GM13976 (cell line): ENCODE measurements at places on chromosomes 6 and 20.

- peak; percentile 38 for DNase-seq
Measured at GRCh38 chr6:137496909-137497720, 2.9 kb upstream of the OLIG3 start.

DNA sequence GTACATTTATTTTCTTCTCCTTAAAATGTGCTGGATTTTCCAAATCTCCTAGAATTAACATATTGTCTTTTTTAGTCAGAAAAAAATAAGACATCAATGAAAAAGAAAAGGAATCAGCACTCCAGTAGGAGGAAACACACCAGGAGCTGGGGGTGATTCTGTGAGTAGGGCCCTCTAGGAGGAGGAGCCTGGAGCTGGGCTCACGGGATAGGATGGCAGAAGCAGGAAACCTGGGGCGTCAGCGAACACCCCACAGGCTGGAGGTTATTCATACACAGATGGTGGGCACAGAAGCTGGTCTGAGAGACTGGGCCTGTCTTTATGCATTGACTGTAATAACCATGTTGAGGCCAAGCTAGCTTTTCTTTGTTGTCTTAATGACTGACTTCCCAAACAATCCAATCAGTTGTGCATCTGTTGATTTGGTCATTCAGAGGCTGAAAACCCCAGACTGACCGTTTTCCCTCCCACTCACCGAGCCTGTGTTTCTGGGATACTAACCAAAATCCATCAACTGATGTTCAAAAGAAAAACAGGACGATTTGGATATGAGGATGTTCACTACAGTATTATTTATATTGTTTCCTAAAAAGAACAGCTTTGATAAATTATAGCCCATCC is 53.1 kb downstream of the CPNE5 start:
- DNase-seq = no peak

- no peak for DNase-seq
Measured at GRCh38 chr6:150667977-150668716, 68.5 kb downstream of the PLEKHG1 start.

DNA sequence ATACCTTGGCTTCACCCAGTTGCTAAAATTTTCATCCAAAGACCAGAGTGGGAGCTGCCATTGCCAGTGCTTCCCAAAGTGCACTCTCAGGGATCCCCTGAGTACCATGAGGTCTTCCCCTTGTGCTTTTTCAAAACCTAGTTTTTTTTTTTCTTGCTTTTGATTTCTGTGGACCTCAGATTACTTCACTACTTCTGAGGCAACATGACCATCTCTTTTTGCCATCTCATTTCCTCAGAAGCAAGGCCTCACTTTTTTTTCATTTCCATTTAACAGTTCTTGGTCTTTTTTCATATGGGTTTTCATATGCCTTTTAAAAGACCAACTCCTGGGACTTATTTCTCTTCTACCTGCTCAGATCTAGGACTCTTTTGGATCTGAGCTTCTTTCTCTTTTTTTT is 64.1 kb upstream of the MMS22L start:
- no peak for DNase-seq

DNA sequence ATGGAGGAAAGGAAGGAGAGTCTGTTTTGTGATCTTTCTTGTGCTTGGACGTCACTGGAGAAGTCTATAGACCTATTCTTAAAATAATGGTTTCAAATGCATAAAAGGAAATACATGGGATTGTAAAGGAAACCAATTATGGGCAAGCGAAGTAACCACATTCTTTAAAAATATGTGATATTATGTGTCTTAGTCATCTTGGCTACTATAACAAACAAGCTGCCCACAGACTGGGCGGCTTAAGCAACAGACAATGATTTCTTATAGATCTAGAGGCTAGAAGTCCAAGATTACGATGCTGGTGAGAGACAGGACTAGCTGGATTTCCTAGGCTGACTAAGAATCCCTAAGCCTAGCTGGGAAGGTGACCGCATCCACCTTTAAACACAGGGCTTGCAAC is 49.4 kb upstream of the CD83 start:
- DNase-seq = no peak

GRCh38 chr20:47205577-47206123 is 150.8 kb downstream of the ZMYND8 start:
- peak; percentile 67 for DNase-seq

GRCh38 chr20:20734475-20734948 is 22.1 kb upstream of the RALGAPA2 start:
- no peak for DNase-seq

GRCh38 chr20:23955896-23956295 is 32.7 kb downstream of the GGTLC1 start:
- DNase-seq = no peak

GRCh38 chr6:115617031-115617430 is 443.7 kb downstream of the FRK start:
- no peak for DNase-seq

DNA sequence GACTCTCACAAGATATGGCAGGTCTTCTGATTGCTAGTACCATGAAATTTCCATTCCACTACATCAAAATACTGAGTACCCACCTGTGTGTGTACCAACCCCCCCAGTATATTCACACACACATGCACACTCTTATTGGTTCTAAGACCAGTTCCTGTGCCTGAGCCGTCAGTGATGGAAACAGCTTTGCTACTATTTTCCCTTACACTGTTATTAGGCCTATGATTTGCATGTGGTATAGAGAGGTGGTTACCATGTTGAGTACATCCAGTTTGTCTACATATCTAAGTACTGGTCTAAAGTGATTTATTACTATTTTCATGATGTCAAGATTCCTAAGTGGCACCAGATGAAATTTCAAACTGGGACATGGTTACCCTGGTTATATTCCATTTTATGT is 459.9 kb downstream of the BCKDHB start:
- DNase-seq = no peak

DNA sequence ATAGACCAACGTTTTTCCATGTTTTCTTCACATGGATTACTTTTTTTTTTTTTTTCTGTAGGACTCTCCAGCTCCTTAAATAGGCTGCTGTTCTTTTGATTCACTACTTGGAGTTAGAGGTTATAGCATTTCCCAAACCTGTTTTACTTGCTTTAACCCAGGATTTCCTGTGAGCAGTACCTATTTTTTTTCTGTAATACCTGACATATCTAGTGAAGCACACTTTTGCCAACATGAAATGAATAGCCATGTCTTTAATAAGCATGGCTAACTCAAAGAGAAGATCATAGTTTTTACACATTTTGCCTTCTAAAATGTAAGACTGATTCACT is 137.0 kb downstream of the FOXA2 start:
- DNase-seq = no peak

- DNase-seq = no peak
Measured at GRCh38 chr20:63554361-63555278, 661 bp downstream of the FNDC11 start.

DNA sequence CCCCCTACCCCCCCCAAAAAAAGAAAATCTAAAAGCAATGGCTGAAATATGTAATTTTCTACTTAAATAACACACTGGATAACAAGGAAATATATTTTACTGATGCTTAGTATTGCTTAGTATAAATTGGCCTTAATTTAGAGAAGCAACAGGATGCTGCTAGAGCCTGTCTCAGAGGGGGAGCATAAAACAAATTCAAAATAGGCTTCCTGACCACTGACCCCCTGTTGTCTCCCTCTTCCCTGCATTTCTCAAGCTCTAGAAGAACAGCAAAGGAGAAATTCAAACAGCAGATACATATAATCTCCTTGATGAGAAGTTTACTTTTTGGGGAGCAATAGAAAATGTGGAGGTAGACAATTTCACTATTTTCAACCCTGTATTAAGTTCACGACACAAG is 631.1 kb upstream of the GJE1 start:
- DNase-seq = no peak

- DNase-seq = peak; percentile 17
Measured at GRCh38 chr6:34205466-34205865, 31.2 kb upstream of the HMGA1 start.

- peak; percentile 10 for DNase-seq
Measured at GRCh38 chr20:11130554-11131166, 456.9 kb upstream of the JAG1 start.

GRCh38 chr6:167705211-167705750 is 121.4 kb upstream of the AFDN start:
- no peak for DNase-seq

GRCh38 chr6:9623985-9624384 is 790.9 kb downstream of the TFAP2A start:
- no peak for DNase-seq

DNA sequence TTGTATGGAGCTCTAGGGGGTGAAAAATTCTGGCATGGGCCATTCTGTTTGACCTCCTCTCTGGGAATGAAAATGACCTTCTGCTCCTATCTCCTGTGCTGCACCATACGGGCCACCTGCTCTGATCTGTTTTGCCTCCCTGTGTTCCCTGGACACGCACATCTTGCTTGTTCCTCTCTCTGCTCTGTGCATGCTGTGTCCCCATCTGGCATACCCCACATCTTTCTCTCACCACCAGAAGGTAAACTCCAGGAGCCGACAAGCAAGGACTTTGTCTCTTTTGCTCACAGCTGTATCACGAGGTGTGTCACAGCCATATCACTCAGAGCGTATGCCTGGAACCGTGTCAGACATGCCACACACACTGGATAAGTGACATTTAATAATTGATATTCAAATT is 208.4 kb upstream of the DTNBP1 start:
- DNase-seq = no peak

- no peak for DNase-seq
Measured at GRCh38 chr20:61332016-61332975, 80.2 kb downstream of the CDH4 start.

- no peak for DNase-seq
Measured at GRCh38 chr6:53746442-53747103, 48.2 kb upstream of the LRRC1 start.

GRCh38 chr6:142118925-142119324 is 13.8 kb upstream of the GJE1 start:
- no peak for DNase-seq

DNA sequence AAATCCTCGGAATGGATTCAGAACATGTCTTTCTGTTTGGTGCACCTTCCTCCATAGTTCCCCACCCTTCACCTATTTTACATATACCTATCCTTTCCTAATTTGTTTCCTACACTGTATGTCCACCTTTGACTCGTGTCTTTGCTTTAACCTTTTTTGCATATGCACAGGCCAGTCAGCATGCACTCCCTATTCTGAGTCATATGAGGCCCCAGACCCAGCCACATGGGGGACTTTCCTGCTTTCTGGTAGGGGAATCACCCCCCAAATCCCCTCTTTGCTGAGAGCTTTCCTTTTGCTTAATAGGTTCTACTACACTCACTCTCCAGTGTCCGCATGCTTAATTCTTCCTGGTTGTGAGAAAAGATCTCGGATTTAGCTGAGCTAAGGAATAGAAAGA is 393.8 kb upstream of the IMPG1 start:
- no peak for DNase-seq

DNA sequence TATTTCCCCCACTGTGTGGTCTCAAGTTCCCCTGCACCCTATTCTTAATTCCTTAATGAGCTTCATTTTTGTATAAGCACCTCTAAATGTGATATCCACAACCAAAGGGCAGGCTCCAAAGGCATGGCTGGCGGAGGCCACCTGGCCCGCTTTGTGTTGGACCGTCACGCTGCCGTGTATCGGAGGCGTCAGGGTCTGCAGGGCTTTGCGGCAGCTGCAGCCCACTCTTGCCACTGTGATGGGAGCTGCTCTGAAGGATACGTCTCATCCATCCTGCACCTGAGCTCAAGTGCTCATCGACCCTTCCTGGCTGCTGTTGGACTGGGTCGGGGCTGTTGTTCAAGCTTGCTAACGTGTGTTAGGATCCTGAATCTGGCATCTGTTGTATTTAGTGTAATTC is 177.6 kb downstream of the ARID1B start:
- DNase-seq = no peak

- DNase-seq = no peak
Measured at GRCh38 chr20:59386809-59387208, 86.4 kb downstream of the EDN3 start.

DNA sequence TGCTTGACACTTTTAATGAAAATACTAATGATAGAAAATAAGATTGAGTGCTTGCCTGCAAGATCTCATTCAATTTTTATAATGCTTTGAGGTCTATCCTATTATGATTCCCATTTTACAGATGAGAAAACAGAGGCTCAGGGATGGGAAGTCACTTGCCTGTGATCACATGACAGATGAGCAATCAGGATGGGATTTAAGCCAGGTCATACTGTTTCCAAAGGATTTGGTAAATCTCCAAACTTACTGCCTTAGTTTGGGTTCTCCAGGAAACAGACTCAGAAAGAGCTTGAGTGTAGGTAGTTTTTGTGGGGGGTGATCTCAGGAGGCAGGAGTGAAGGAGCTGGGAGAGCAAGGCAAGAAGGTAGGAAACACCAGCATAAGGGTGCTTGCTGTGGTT is 456.3 kb downstream of the MAFB start:
- no peak for DNase-seq

DNA sequence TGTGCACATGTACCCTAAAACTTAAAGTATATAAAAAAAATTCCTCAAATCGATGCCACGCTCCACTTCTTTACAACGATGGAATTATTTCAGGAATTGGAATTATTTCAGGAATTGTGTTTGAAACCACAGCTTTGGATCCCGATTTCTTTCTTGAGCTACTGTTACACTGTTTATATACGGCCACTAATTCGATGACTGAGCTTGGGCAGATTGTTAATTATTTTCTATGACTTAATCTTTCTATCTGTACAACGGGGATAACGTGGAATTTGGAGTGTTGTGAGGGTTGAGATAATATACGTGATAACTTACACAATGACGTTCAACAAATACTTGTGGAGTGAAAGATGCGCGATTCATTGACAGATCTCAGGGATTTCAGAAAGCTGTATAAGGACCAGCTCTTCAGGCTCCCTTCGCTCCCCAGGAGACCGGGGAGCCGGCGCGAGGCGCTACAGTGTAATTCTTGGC is 171.3 kb downstream of the SLC16A10 start:
- DNase-seq = no peak

GRCh38 chr20:57261457-57262251 is 4.8 kb downstream of the BMP7 start:
- no peak for DNase-seq

DNA sequence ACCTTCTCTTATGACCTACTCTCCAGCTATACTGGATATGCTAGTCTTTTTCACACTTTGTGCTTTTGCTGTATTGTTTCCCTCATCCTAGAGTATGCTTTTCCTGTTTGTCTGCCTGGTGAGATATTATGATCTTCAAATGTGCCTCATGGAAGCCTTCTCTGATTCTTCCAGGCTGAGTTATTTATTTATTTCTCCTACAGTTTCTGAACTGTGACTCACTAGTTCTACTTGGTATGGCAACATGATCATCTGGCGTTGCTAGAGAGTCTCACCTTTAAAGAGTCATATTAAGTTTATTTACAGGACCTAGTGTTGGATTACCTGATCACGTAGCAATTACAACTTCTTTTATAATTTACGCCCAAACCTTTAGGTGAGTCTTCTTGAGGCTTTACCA is 81.2 kb upstream of the HDAC2 start:
- DNase-seq = no peak

- no peak for DNase-seq
Measured at GRCh38 chr20:62820962-62821725, 4.3 kb downstream of the COL9A3 start.

DNA sequence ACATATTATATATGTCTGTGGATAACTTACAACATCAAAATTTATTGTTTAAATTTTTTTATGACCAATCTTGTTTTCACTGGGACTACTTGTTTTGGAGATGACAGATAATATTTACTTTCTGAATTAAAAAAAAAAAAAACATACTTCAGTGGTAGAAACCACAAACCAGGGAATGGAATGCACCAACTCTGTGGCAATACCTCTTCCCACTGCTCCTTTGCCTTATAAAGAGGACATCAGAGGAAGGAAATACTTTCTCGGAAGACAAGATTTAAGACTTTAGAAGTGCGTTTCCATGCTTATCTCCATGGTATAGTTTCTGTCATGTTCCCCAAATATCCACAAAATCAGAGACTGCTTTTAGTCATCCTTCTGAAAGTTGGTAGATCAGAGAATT is 1241.1 kb upstream of the EYS start:
- DNase-seq = no peak
